NCI-H2081 (cell line): ENCODE measurements at places on chromosomes 5 and 9.

GRCh38 chr5:7468742-7469141 is 72.8 kb downstream of the ADCY2 start:
- no peak for DNase-seq

DNA sequence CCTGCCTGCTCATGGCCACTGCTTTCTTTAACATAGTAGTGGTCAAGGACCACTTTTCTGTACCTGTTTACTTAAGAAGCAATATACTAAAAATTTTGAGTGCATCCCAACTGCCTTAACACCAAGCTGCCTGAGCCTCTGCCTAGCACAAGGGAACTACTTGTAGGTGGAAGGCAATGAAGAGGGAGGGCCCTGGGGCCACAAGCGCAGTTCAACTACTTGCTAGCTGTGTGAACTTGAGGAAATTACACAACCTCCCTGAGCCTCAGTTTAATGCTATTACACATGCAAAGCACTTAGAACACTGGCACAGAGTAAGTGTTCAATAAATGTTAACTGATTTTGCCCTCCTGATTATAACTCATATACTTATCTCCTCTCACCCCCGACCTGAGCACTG is 6.3 kb downstream of the ARL15 start:
- DNase-seq = no peak

GRCh38 chr5:125294844-125295243 is 548.4 kb upstream of the ZNF608 start:
- DNase-seq = no peak

DNA sequence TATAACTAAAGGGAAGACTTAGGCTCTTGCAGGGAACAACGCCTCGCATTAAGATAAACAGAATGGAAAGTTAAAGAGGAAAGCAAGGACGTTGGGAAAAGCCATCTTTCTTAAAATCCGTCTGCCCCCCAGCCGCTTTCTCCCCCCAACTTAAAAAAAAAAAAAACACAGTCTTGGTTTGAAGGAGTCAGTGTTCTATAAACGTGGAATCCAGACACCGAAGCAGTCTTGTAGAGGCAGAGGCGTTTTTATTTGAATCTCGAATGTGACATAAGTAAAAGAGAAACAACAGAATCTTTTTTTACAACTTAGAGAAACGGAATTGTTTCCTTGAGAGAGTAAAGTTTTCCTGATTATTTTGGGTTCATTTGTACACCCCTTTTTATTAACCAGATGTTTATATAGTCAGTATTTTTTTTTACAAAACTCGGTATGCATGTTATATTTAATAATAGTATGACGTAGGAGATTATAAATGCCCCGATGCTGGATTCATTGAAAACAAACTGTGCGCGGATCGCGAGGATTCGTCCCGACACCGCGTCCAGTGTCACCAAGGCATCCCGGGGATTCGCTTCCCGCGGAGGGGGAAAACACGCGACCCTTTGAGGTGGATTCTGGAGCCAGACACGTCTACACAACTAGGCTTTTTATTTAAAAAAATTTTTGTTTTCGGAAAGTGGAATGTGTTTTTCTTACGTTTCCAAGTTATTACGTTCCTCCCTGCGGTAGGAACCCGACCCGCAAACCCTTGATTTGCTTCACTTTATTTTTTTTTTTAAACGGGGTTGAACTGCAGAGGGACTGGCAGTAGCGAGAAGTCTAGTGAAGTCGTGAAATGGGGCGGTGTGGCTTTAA is 6.7 kb downstream of the PTCH1 start:
- no peak for DNase-seq

DNA sequence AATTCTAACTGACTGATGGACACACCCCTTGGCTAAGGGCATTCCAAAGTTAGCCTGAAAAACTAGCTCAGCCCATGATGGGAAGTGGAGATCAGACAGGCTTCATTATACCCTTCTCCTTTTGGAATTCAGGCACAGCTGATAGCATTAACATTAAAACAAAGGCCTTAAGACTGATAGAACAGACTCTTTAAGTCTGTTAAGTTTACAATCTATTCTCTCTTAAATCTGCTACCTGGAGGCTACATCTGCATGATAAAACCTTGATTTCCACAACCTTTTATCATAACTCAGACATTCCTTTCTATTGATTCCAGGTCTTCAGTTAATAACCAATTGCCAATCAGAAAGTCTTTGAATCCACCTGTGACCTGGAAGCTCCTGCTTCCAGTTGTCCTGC is 281.4 kb downstream of the TUSC1 start:
- no peak for DNase-seq

DNA sequence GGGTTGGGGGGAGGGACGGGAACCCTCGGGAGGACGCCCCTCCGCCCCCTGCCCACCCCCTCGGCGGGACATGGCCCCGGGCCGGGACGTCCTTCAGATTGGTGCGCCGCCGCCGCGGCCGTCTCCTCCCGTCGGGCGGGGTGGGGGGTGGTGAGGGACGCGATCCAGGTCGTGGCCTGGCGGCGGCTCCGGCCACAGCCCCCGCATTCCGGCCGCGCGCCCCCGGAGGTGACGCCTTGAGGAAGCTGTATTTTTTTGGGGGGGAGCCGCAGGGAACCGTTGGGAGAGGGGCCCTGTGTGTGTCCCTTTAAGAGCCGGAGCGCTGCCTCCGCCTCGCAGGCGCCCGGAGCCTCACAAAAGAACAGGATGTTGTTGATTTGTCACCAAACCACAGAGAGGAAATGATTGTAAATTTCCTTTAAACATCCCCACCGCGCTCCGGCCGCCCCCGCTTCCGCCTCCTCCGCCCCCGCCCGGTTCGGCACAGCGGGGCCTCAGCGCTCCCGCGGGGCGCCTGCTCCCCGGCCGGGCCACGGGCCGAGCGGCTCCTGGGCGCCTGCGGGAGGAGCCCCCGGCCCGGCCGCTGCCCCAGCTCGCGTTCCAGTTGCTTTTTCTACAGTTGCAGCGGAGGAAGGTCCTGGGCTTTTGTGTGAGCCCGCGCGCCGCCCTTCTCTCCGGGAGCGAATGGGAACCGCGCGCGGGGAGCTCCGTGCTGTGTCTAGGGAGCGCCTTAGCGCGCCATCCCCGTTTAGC is 32.1 kb upstream of the SPRY4 start:
- peak; percentile 57 for DNase-seq

DNA sequence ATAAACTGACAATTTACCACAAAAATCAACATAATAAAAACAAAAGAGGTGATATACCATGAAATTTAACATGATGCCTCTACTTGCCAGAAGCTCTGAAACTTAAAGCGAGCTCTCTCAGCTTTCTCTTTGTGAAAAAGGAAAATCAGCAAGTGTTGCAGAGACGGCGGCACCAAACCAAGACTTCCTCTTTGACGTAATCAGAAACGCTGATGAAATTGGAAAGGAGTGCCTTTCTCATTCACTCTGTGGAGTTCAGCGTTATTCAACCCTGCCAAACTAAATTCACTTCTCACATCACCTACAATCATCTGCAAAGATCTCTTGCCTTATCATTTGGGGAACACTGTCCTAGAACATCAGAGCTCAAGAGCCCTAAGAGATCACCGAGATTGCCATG is 32.2 kb downstream of the ANXA6 start:
- DNase-seq = no peak

- DNase-seq = no peak
These were observed 17.0 kb upstream of the NTNG2 start for GRCh38 chr9:132144708-132145365.

GRCh38 chr5:132484391-132484725 is 6.2 kb downstream of the IRF1 start:
- DNase-seq = no peak

GRCh38 chr5:157855404-157855994 is 3.4 kb downstream of the CLINT1 start:
- peak; percentile 45 for DNase-seq

GRCh38 chr5:127580731-127581130 is 63.3 kb downstream of the PRRC1 start:
- no peak for DNase-seq

DNA sequence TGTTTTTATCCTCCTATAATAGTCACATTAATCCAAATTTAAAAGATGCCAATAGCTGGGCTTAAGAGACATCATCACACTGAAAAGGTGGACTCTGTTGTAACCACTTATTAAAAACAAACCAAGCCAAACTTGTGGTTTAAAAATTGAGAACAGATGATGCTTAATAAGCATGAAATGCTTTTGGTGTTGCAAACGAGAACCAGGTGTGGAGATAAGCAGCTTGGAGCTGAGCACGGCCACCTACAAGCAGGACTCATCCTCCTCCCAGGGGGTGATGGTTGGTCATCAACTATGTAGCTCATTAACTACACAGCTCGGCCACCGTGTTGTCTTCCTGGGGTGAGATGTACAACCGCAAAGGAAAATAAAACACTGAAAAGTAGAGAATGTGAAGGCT is 154.4 kb downstream of the NPR3 start:
- no peak for DNase-seq
